Activated B cell treated with CpG ODN at 0.5 μM for 24 hours (primary cell): ENCODE measurements at places on chromosomes 1 and 21.
A peak's percentile ranks its signal among the peaks of the same experiment; 100 is the strongest.

GRCh38 chr21:28111151-28111619 lies 881.5 kb downstream of the LTN1 start:
- DNase-seq = no peak

GRCh38 chr1:228048120-228048519 lies 34.4 kb upstream of the ARF1 start:
- DNase-seq = no peak

DNA sequence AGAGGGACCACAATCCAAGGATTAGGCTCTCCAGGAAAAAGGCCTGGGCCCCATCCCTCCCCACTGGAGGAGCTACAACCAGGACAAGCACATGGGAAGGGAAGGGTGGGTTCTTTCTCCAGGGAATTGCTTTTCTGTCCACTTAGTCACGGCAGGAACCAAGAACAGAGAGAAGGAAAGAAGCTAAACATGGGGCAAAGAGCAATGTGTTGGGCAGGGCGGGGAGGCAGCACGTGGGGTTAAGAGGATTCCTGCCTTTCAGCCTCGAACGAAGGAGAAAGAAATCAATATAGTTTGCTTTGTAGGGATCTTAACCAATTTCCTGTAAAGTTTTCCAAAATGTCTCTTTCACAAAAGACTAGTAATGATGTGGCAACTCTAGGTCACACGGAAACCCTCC lies 21.7 kb downstream of the ERI3 start:
- DNase-seq = no peak

GRCh38 chr1:244231572-244232315 lies 180.7 kb downstream of the ZBTB18 start:
- no peak for DNase-seq

- DNase-seq = no peak
These were observed 5.5 kb upstream of the SNAPIN start for GRCh38 chr1:153652805-153653500.

DNA sequence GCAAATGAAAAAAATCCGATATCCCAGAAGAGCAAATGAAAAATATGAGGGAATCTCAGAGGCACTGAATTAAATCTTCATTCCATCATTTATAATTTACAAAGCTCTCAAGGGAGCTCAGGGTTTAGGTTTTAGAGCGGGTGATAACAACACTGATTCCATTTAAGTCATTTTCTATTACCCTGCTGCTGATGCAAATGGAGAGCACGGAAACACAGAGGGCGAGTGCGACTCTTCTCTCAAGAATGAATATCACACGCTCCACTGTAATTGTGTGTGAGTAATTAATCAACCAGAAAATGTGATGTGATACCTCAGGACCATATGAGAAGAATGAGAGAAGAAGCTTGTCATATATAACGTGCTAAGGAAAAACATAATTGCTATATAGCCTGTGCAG lies 22.7 kb downstream of the CHML start:
- no peak for DNase-seq

GRCh38 chr1:84598846-84599741 lies 24.9 kb upstream of the CTBS start:
- DNase-seq = no peak

DNA sequence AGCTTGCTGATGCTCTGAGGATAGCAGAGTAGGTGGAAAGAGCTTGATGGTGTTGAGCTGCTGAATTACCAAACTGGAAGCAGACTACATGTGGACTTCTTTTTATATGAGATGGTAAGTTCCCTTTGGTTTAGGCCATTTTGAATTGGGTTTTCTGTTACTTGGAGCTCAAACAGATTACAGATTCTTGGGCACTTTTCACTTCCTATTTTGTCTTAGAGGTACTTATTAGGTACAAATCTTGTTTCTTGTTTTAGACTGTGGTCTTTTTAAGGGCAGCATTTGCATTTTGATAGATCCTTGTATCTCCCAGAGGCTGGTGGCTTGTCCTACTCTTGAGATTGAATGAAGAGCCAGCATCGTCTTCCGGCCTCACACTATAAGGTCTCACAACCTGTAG lies 70.2 kb downstream of the GADD45A start:
- DNase-seq = no peak

DNA sequence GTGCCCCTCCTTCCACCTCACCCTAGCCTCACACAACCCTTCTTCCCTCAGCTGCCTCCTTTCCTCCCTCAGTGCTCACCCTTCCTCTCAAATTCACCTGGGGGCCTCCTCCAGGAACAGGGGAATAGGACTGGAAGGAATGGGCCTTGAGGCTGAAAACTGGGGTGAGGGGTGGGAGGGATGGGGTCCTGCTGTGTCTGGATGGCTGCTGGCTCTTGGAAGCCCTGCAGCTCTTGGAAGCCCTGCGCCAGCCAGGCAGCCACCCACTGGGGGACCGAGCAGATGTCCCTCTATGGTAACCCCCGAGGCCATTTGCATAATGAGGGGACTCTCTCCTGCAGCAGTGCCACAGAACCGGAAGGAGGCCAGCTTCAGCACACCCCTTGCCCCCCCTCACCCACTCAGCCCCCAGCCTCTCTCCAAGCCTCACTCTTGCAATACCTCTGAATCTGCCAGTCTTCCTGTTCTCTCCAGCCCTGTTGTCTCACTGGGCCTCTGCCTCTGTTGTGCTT lies 85.2 kb downstream of the KIRREL1 start:
- DNase-seq = no peak

DNA sequence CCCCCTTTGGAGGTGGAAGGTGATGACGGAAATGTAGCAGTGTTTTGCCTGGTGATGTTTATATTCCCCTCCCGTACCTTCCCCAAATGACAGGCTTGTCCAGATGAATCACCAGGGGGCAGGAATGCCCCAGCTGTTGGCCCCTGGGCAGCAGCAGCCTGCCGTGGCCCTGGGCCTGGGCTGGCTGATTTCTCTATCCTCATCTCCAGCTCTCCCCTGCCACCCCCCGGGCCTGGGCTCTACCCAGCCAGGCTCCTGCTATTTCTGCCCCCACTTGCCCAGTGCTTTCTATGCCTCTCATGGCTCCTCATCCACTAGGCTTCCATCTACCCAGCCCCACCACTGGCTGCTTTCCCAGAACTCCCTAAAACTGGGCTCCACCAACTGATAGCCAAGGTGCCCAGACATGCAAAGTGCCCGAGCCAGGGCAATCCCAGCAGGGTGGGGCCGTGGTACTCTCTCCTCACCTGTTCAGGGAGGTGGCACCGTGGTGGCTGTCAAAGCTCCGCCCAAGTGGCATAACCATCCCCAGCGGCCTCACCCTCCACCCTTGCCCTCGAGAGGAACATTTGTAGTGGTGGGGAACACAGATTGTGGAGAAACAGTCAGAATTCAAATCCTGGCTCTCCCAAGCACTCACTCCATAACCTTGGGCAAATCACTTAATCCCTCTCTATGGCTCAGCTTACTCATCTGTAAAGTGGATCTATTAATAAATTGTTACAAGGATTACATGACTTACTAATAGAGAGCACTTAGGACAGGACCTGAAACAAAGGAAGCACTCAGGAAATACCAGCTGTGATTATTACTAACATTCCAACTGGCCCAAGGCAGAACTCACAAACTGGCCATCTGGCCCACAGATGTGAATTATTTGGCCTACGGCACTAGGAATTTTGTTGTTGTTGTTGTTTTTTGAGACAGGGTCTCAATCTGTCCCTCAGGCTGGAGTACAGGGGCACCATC lies 12.8 kb upstream of the ECE1 start:
- no peak for DNase-seq

DNA sequence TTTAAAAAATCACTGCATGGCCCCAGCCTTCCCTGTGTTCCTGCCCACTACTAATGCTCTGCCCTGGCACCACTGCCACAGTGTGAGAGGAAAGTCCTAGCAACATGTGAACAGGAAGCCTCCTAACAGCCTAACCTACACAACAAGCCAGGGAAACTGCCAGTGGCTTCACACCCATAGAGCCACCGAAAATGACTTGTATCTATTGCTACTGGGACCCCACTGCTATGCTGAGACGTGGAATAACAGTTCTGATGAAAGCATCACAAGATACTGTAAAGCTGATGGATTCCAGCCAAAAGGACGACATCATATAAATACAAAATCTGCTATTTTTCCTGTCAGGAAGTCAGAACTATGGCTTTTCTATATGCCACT lies 74.9 kb downstream of the JAK1 start:
- DNase-seq = no peak

DNA sequence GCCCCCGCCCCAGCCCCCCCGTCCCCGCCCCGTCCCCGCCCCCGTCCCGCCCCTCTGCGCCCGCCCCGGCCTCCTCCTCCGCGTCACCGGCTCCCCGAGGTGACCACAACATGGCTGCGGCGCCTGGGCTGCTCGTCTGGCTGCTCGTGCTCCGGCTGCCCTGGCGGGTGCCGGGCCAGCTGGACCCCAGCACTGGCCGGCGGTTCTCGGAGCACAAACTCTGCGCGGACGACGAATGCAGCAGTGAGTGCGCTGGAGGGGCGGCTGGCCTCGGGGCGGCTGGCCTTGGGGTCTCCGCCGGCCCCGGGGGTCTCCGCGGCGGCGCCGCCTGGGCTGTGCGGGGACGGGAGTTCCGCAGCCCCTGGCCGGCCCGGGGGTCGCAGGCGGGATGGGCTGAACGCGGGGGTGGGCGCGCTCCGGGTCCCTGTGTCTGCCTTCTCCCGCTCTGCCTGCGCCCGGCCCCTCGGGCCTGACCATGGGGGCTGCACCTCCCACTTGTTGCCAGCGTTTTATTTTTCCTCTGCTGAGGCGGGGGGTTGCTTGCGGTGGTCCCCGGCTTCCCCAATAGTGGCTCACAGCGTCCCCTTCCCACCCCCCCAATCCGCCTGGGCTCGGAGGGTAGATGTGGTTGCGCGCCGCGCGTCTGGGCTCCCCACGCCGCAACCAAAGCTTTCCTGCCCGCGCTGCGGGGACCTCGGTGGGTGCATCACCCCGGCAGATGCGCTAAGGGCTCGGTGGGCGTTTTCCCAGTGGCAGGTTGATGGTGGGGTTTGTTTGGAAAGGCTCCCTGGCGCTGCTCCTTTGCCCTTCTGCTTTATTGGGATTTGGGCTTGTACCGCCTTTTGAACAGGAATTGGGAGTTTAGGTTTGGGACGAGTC lies at the start of gene MIA3:
Gene MIA3, plus strand, starts transcription at position 97 of the 879 bp plus-strand sequence. Its CDS starts 14 bp downstream, at position 111.
- peak; percentile 63 for DNase-seq

GRCh38 chr1:61639608-61640336 lies 85.2 kb downstream of the TM2D1 start:
- DNase-seq = no peak

- no peak for DNase-seq
These were observed 160.2 kb downstream of the ATP6V1G3 start for GRCh38 chr1:198380275-198380674.

- no peak for DNase-seq
These were observed 65.3 kb upstream of the MAGI3 start for GRCh38 chr1:113325022-113325421.

GRCh38 chr21:46436621-46437020 lies 22.1 kb upstream of the DIP2A start:
- no peak for DNase-seq

DNA sequence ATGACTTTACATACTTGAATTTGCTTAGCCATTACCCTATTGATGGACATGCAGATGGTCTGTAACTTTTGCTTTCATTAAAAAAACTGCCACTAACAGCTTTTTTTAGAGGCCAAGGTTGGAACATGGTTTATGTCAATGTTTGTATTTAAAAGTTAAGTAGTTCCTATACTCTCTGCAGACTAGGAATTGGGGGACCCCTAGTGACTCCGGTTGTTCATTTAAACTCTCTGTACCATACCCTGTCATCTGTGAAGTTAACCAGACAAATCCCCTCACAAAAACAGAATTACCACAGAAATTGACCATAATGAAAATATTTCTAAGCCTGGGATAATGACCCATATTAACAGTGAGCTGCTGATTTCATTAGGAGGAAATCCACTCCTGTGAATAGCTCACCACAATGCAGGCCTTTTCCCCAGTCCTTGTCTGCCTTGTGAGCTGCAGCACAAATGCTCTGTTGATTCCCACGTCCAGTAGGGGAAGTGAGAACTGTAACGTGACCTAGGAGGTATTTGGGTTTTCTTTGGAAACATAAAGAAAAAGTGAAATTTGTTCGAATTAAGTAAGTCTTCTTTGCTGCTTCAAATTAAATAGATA lies 30.2 kb upstream of the CD101 start:
- no peak for DNase-seq

- DNase-seq = no peak
These were observed 109.5 kb upstream of the NFIA start for GRCh38 chr1:60972841-60973364.

- DNase-seq = no peak
These were observed 297.9 kb downstream of the GRIK1 start for GRCh38 chr21:29641635-29642550.

- DNase-seq = no peak
These were observed 109.0 kb downstream of the CACNA1E start for GRCh38 chr1:181592255-181592859.

GRCh38 chr1:222239130-222239529 lies 308.8 kb downstream of the HHIPL2 start:
- no peak for DNase-seq

GRCh38 chr1:159067699-159068621 lies 8.6 kb downstream of the AIM2 start:
- peak; percentile 40 for DNase-seq

DNA sequence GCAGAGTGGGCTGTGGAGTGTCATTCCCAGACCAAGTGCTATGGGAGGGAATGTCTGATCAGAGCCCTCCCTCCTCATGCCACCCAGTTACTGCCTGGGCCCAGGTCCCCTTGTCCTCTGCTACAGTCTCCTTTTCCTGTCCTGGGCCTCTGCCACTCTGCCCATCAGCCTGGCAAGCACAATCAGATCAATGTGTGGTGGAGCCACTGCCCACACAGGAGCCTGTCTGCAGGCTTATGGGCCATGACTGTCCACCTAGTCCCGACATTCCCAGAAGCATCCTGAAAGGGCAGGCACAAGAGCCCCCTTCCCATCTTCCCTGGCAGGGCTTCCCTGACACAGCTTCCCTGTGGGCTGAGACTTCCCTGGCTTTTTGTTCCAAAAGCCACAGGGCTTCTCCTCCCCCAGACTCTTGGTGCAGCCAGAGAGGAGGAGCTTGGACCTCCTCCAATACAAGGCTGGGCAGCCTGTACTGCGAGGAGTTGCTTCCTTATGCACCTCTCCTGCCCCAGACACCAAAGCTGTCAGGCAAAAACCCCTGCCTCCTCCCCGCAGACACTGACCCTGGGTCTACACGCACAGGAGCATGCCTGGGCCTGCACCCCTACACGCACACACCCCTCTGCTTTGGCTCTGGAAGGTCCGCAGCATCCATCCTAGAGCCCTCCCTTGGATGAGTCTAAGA lies 29.2 kb upstream of the CNTN2 start:
- no peak for DNase-seq
